ENCODE measurements at places on chromosomes 1 and 21.

GRCh38 chr1:52268372-52268771, 97.6 kb downstream of the CC2D1B start:
- no peak for DNase-seq

GRCh38 chr1:151976015-151976343, 17.7 kb downstream of the S100A10 start:
- DNase-seq: no peak

- no peak for DNase-seq
Observed at GRCh38 chr1:3992103-3992556, 92.1 kb upstream of the C1orf174 start.

DNA sequence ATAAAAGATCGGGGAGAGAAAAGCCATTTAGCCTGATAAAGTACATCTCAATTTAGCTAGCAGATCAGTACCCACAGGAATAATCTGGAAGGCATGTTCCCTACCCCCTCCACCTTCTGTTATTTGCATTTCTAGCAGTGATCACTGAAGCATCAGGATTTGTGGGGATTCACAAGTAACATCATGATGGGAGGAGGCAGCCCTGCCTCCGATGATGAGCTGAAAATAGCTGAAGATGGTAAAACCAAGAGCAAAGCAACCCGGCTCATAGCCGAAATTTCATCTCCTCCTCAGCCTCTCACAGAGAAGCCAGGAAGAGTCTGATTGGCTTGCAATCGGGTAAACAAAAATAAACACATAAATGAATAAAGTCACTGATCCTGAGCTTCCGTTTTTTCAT, 2.4 kb downstream of the CCSAP start:
- DNase-seq: no peak

- no peak for DNase-seq
Observed at GRCh38 chr1:36864823-36865601, 169.3 kb downstream of the GRIK3 start.

DNA sequence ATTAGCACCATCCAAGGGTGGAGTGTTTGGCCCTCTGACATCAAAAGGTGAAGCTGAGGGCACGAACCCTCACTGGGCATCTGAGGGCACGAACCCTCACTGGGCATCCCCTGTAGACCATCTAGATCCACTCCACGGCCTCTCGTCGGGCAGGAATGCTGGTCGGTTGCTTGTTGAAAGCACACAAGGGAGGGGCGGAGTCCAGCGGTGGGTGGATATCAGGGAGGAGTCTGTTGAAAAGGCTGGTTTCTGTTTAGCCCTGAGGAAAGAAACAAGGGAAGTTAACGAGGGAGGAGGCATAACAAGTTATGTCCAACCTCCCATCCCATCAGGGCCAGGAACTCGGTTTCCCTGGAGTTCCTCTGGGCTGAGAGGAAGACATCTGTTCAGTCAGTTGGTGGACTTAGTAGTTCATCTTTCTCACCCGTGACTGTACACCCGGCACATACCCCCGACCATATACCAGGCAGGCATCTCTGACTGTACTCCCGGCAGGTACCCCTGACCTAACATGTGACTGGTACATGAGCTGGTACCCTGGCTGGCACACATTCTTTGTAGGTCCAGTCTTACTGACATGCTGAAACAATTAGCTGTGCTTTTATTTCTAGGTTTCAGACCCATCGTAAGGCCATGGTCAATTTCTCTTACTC, 32.1 kb upstream of the PDE9A start:
- DNase-seq: no peak

DNA sequence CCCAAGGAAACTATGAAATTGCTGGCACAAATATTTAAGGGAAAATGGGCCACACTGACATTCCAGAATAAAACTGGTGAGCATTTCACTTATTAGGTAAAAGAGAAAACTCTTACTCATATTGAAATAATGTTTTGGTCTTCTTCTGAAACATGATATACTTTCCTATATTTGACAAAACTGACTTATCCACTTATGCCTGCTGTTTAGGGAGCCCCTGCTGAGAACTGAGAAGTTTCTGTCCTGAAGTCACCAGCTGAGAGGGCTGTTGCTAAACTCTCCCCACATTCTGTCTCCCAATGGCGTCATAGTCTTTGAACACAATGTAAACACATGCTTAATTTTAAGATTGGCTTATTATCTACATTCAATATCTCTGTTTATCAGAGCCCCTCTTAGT, 46.8 kb upstream of the ZC3H11B start:
- no peak for DNase-seq

DNA sequence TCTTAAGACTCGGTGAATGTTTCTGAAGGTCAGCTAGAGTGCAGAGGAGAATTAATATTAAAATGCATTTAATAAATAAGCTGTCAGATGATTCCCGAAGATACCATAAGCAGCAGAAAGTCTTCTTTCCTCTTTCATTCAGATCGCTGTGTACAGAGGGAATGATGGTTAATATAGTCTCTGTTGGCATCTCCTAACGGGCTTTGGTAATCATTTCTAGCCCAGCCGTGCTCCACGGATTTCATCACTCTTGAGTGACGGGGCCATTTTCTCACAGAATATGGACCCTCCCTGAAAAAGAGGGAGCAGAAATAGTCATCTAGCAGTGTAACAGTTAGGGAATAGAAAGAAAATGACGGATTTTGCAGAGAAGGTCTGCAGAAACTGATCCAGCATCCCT, 103.1 kb downstream of the ST6GALNAC3 start:
- no peak for DNase-seq

- DNase-seq: no peak
Observed at GRCh38 chr1:178385662-178386061, 111.1 kb downstream of the CLEC20A start.

GRCh38 chr1:203776636-203777035, 11.7 kb downstream of the LAX1 start:
- DNase-seq: no peak

GRCh38 chr1:3236955-3237354, 168.0 kb downstream of the PRDM16 start:
- no peak for DNase-seq

DNA sequence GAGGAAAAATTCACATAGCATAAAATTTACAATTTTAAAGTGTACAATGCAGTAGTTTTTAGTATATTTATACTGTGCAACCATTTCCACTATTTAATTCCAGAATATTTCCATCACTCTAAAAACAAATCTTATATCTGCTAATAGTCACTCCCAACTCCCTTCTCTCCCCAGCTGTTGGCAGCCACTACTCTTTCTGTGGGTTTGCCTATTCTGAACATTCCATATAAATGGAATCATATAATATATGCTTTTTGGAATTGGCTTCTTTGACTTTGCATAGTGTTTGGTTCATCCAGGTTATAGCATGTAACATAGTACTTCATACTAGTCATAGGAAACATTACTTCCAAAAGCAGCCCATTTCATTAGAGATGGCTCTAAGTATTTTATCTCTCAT, 25.0 kb upstream of the TMEM39B start:
- DNase-seq: no peak

GRCh38 chr1:58754073-58754613, 29.7 kb downstream of the JUN start:
- no peak for DNase-seq

DNA sequence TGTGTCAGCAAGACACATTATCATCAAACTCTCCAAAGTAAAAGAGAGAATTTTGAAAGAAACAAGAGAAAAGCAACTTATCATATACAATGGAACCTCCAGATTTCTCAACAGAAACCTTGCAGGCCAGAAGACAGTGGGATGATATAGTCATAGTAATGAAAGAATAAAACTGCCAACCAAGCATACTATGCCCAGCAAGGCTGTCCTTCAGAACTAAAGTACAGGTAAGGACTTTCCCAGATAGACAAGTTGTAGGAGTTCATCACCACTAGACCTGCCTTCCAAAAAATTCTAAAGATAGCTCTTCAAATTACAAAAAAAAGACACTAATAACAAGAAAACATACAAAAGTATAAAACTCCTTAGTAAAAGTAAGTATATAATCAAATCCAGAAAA, 33.2 kb upstream of the FOXD3 start:
- DNase-seq: no peak

DNA sequence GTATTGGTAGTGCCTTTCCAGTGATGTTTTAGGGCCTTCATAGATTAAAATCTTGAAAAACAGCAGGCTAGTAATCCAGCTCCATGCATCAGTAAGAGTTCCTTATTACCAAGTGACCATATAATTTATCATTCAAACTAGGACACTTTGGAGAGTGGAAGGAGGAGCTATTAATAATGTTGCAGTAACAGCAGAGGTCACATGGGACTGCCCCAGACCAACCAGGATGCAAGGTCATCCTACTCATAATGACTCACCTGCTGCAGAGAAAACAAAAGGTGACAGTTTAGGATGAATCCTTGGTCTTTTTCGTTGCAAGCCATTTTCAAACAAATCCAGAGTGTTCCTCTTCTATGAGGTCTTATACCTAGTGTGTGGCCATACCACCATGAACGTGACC, 187.4 kb downstream of the NUF2 start:
- no peak for DNase-seq

- DNase-seq: no peak
Observed at GRCh38 chr1:59332983-59333382, 36.1 kb downstream of the FGGY start.

DNA sequence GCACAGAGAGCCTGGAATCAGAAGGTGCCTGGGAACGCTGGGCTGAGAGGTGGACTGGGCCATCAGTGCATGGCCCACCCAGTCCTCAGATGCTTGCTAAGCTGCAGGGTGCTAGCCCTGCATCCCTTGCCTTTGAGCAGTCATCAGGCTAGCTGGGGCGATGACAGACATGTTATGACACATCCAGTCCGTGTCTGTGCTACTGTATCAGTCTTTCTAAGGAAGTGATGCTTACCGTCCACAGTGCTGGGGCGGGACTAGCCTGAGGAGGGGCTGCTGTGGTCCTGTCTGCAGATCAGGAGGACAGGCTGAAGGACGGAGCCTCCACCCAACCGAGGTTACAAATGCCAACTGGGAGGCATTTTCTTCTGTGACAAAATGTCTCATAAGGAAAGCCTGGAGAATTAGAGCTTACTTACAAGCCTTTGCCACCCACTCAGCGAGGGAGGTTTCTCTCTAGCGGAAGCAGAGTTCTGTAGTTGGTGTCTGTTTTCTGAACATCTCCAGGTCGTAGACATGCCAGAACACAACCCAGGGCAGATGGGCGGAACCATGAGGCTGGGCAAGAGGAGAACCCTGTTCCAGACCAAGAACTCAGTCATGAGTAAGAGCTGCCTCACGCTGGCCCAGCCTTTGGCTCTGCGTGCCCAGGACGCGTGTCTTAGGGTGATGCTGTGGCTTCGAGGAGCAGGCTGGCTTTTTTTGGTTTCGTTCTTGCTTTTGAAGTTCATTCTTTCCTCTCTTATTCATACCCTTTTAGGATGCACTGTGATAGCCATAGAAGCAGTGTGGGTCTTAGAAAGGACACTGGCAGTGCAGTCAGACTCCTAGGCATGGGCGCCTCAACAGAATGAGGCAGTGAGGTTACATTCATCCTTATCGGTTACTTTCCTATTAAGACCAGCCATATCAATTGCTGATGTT, 14.3 kb downstream of the SLFNL1 start:
- DNase-seq: no peak

GRCh38 chr1:189431447-189431846, 1046.2 kb downstream of the BRINP3 start:
- no peak for DNase-seq

GRCh38 chr21:15679630-15680029, 50.2 kb upstream of the USP25 start:
- no peak for DNase-seq

DNA sequence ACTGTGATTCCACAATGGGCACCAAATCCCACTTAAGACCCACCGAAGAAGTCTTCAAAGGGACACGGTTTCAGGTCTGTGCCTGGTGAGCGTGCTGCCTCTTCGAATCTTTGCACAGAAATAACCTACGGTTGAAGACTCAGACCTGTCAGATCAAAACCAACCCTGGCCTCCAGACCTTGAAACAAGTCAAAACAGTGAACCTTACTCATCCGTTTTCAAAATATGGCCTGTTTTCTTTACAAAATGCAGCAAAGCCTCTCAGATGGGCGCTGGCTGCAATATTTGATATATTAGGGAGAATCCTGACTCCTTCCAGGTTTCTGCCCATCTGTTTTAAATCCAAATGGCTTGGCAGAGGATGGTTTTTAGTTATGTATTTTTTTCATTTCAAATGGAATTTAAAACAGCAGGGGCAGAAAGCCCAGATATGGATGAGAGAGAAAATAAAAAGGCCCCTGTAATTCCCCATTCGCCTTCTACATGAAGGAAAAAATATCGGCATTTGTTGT, 14.0 kb downstream of the JUN start:
- no peak for DNase-seq

- no peak for DNase-seq
Observed at GRCh38 chr1:39086865-39087409, 60.8 kb downstream of the NDUFS5 start.

DNA sequence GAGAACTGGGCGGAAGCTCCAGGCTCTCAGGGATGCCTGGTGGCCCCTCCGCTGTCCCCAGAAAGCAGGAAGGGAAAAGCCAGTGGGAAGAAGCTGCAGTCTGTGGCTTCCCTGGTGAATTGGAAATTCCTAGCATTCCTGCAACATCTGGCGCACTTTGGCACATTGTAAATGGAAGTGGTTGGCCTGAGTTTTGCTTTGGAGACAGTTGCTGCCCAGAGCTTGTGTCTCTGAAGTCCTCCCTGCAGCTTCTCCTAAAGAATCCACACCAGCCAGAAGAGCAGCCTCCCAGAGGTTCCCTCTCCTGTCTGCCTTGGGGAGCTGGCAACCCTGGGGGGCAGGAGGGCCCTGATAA, 48.2 kb downstream of the ARHGEF10L start:
- DNase-seq: no peak

- DNase-seq: no peak
Observed at GRCh38 chr1:1357871-1358432, 403 bp downstream of the MXRA8 start.

GRCh38 chr1:211369640-211370039, 43.0 kb downstream of the TRAF5 start:
- no peak for DNase-seq

DNA sequence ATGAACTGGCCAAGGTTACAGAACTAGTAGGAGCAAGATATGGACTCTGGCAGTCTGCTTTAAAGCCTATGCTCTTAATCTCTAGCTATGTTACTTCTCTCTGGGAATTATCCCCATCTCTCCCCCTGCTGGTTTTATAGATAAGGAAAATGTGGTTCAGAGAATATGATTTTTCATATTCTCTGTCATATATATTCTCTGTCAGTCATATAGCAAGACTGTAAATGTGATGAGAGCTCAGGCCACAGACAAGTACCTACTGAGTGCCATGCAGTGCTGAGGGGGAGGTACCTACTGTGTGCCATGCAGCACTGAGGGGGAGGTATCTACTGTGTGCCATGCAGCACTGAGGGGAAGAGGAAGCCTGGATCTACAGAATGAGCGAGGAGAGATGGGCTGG, 220.3 kb upstream of the FGGY start:
- DNase-seq: no peak

DNA sequence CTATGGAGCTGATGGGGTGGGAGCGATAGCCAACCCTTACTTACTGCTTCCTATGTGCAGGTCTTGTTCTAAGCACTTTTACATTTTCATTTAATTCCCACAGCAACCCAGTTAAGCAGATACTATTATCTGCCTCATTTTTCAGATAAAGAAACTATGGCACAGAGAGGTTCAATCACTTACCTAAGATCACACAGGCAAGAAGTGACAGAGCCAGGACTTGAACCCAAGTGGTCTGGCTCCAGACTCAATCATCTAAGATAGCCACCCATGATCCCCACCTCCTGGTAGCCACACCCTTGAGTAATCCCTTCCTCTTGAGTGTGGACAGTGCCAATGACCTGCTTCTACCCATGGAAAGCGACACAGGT, 23.2 kb upstream of the IFNAR1 start:
- no peak for DNase-seq
